Forelimb muscle (tissue), 1 donor: ENCODE measurements at places on chromosomes 12 and 14.

- no peak for DNase-seq
These were observed 12.4 kb downstream of the ERG28 start for GRCh38 chr14:75648066-75648838.

- DNase-seq: no peak
These were observed 516.5 kb upstream of the MGAT4C start for GRCh38 chr12:86772696-86773095.

DNA sequence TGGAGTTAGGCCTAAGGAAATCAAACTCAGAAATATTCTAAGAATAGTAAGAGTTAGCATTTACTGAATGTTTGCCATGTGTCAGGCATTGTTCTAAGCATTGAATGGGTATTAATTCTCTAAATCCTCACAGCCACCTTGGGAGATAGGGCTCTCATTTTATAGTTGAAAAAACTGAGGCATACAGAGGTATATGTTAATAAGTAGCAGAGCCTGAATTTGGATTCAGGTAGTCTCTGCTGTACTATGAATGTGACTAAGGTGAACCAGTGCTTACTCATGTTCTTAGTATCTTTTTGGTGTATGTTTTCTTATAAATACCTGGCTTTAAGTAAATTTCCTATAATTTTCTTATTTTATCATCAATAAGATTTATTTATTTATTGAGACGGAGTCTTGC is 8.1 kb downstream of the ARF6 start:
- no peak for DNase-seq

- no peak for DNase-seq
These were observed 36.4 kb upstream of the GARIN6 start for GRCh38 chr12:99611117-99611516.

DNA sequence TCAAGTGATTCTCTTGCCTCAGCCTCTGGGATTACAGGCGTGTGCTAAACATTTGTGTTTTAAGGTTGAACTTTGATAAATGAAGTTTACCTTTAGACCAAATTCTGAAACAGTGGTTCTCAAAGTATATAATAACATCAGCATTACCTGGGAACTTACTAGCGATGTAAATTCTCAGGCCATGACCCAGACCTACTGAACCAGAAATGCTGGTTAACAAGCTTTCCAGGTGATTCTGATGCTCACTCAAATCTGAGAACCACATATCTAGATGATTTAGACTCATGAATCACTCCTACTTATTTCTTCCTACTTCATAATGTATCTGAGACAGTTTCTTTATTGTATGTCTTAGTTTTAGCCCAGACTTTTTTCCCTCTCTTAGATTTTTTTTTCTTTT is 43.6 kb downstream of the RAD51B start:
- no peak for DNase-seq

GRCh38 chr14:104636131-104636530 is 31.6 kb upstream of the TMEM179 start:
- DNase-seq: no peak

DNA sequence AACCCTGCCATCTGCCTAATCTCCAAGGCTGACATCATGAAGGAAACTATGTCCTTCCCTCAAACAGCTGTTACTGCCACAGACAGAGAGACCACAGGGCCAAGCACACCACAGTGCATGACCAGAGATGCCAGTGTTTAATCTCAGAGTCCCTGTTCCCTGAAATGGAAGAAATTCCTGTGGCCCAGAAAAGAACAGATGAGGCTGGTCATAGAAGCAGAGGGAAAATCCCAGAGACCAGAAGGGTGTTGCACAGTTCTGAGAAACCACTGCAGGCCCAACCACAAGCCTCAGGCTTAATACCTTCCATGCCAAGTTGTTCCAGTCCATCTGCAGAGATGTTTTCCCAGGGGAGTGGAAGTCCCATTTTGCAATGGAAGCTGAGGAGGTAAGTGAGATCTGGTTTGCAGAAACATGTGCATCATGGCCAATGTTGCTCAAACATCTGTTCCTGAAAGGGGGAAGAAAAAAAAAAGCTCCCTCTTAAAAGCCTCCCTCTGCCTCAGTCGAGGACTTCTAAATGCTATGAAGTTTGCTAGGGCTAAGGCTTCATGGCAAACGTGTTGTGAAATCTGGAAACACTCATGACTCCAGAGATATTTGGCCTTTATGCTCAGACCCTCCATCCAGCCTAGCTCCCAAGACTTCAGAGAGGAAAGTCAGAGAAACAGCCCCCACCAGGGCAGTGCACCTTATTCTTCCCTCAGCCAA is 98.6 kb downstream of the SCARB1 start:
- no peak for DNase-seq

DNA sequence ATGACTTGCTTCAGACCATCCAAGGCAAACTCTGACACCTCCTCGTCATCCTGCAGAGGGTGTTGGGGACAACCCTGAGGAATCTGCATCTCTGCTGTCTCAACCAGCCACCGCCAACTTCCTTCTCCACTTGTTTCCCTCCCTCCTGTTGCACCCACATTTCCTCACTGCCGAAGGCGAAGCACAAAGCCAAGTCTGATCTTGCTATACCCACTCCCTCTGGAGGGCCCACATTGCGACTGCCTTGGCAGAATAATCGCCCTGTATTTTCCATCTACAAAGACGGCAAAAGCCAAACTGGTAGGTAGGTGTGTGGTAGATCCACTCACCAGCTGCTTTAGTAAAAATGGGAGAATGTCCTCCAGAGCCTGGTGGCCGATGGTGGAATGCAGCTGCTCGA is 21.8 kb upstream of the RAB35 start:
- DNase-seq: no peak

DNA sequence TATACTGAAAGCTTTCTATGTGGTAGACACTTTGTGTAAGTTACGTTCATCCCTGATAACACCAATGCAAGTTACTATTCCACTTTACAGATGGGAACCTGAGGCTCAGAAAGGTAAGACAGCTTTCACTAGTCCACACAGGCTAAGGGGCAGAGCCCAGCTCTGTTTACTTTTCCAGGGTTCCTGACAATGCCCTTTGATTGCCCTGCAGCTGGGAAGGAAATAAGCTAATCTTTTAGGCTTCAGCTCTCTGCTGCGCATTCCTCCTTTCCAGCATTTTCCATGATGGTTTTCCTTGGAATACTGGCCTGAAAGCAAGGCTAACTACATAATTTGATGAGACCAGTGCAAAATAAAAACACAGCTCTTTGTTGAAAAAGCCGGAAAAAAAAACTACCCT is 185.7 kb upstream of the BTG1 start:
- DNase-seq: no peak
